EH (cell line): ENCODE measurements at places on chromosomes 6 and 20.
A peak's percentile ranks its signal among the peaks of the same experiment; 100 is the strongest.

DNA sequence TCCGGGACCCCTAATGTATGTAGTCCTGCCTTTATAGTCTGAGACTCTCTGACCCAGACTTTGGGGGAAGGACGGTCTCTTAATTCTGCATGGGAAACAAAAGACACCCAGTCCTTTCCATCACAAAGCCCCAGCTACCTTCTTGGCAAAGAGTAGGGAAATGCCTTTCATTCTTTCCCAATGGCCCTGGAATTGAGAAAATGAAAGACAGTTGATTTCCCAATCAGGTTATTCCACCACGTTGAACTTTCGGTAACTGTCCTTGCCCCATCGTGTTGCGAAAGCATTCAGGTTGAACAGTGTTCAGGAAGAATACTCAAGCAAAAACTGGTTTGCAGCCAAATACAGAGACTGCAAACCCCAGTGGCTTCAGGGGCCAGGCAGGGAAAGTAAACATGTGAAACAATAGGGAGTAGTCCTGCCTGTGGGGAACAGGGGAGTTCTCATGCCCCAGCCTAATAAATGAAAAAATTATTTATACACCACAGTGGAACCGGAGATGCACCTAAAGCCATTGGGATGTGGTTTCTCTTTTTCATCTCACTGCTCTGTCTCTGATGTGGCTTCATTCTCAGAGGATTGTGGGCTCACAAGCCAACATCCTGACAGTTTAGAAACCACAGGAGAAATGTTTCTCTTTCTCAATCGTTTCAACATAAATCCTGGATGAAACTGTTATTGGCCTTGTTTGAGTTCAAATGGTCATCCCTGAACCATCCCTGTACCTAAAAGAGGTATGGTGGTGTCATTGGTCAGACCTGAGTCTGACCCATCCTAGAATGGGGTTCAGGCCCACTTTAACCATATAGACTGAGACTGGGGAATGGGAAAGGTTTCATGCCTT, 44.2 kb upstream of the SLC9A8 start:
- DNase-seq, result peak; percentile 87

DNA sequence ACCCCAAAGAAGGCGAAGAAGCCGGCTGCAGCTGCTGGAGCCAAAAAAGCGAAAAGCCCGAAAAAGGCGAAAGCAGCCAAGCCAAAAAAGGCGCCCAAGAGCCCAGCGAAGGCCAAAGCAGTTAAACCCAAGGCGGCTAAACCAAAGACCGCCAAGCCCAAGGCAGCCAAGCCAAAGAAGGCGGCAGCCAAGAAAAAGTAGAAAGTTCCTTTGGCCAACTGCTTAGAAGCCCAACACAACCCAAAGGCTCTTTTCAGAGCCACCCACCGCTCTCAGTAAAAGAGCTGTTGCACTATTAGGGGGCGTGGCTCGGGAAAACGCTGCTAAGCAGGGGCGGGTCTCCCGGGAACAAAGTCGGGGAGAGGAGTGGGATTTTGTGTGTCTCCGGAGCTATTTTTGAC, 69.6 kb downstream of the HFE start:
- peak; percentile 63 for DNase-seq

DNA sequence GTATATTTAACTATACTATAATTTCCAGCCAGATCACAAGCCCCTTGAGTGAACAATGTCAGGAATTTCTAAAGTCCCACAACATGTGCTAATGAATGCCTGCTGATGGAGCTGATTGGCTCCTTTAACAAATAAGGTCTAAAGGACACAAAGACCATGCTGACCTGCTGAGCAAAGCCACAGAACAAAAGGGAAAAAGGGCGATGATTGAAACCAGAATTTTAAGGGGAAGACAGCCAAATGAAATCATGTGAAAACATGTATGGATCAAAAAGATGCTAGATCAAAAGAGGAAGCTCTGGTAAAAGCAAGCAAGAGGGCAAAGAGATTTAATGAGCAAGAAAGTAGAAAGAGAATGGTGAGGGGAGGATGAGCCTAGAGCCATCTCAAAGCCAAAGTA, 105.6 kb downstream of the DCDC2 start:
- DNase-seq, result no peak

DNA sequence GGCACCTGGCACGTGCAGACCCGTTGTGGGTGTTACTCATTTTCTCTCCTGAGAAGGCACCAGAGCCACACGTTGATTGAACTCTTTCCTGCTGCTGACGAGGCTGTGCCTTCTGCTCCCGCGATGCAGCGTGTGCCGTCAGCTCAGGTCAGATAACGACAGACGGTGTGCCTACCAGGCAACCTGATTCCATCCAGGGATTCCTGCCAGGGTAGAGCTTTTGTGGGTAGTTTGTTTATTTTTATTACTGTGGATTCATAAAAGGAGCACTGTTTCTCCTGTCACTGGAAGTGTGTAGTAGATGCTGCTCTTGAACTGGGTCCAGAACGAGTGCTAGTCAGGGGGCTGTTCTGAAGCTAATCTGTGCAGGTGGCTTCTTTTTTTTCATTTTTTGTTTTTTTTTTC, 20.7 kb downstream of the PRPF6 start:
- DNase-seq, result no peak

GRCh38 chr6:92297101-92297500, 1122.3 kb downstream of the EPHA7 start:
- no peak for DNase-seq

- DNase-seq, result no peak
Observed at GRCh38 chr6:33661106-33661838, 40.1 kb downstream of the ITPR3 start.

DNA sequence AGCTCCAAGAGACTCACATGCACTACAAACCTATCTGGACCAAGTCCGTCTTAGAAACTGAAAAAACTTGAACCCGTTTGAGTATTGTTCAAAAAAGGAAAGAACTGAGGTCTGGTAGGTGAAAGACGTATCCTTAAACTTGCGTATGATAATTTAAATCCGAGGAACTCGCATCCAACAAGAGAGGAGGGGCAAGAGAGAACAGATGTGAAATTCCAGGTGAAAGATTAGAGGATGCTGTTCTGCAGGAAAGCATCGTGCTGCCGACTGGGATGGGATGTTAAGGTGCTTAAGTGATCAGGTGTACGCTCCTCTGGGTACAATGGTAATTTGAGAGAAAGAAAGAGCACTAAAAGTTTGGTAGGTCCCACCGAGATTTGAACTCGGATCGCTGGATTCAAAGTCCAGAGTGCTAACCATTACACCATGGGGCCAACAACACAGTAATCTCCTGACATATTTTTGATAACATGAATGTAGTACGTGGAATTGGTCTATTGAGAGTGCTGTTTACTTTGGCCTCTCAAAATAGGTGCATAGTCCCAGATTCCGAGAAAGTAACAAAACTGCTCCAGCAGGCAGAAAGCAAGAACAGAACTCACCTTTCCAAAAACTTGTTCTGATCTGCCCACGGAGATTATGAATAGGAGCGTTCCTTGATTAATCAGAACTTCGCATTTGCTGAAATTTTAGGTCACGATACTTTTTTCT, 53.5 kb upstream of the BTN3A2 start:
- DNase-seq, result peak; percentile 73

DNA sequence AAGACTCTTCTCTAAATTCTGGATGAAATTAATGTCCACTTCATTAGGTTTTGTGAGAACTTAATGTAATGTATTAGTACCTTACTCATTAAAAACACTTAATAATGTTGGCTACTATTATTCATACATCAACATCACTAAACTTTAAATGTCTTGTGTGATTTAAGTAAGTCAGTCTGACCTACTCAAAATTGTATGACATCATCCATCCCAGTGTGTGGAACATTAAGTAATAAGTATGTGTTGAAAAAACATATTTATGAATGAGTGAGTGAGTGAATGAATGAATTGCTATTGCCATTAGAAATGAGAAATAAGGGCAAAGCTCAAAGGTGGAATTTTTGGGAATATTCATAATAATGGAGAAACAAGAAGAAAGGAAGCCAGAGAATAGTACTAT, 285.8 kb downstream of the HTR1B start:
- DNase-seq, result no peak

GRCh38 chr6:128158496-128158895, 257.6 kb upstream of the THEMIS start:
- DNase-seq, result peak; percentile 58

- DNase-seq, result no peak
Observed at GRCh38 chr6:7953753-7954152, 43.2 kb upstream of the TXNDC5 start.

- peak; percentile 35 for DNase-seq
Observed at GRCh38 chr6:129029778-129030177, 146.8 kb downstream of the LAMA2 start.

DNA sequence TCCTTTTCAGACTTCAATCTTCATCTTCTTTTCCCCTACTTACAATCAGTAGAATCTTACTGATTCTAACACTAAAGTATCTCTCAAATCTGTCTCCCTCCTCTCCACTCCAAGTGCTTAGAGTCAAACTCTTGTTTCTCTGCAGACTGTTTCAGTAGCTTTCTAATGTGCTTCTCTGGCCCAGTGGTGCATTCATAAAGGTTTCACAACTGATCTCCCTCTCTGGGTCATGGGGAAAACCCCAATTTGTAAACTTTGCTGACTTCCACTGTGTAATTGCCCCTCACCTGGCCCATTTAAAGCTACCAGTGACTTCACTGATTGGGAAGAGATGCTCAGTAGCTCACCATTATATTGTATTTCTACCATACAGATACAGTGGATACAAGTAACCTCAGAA, 183.6 kb downstream of the FAXC start:
- no peak for DNase-seq

GRCh38 chr6:140459209-140459608, 1084.8 kb upstream of the CITED2 start:
- no peak for DNase-seq

GRCh38 chr6:125834348-125834747, 43.6 kb downstream of the NCOA7 start:
- no peak for DNase-seq

- no peak for DNase-seq
Observed at GRCh38 chr6:147262946-147263345, 58.7 kb downstream of the STXBP5 start.

GRCh38 chr6:82144007-82144851, 103.3 kb downstream of the IBTK start:
- peak; percentile 98 for DNase-seq

DNA sequence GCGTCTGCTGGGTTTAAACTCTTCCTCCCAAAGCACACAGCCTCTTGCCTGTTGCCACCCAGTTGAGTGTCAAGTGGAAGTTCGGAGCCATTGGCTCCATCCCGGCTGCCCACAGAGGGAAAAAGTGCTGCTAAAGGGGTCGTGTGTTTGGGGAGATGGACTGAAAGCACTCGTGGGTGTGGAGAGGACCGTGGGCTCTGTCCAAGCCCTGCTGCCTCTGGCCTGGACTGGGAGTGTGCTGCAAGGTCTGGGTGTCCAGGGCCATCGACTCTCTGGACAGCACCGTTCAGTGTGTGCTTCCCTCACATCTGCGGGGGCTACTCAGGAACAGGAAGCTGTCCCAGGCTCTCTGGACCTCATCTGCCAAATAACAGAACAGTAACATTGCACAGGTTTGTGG, 269.3 kb downstream of the DLL1 start:
- DNase-seq, result no peak

- DNase-seq, result peak; percentile 27
Observed at GRCh38 chr6:84798257-84798656, 33.9 kb upstream of the TBX18 start.

DNA sequence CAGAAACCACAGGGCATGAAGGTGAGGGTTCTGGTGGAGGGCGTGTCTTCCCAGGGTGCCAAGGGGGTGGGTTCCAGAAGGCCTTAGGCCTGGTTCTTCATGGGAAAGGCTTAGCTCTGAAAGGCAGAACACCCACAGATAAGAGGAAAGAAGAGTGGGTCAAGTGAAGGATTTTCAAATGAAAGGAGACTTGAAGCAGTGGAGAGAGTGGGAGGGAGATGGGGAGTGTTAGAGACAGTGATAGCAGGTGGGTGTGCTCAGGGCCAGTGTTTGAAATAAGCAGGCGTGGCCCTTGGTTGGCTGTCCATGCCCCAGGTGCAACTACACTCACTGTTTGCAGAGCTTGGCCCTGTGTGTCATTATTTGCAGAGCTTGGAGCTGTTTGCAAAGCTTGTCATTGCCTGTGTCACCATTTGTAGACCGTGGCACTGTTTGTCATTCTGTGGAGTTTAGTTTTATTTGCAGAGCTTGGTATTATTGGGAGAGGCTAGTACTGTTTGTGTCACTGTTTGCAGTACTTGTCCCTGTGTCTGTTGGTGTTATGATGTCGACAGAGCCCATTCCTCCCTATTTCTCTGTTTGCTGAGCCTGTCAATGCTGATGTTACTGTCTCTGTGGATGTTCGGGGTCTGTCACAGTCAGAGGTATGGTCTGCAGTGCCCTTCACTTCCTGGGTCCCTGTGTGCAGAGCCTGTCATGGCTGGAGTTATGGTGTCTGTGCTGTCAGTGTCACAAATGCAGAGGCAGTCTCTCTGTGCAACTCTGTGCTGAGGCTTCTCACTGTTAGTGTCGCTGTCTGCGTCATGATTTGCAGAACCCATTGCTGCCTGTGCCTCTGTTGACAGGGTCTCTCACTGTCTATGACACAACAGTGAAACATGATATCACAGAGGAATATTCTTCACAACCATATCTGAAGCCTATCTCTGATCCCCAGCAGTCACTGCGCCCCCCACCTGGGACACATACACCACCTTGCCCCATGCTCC, 127.7 kb upstream of the LRFN2 start:
- DNase-seq, result no peak

DNA sequence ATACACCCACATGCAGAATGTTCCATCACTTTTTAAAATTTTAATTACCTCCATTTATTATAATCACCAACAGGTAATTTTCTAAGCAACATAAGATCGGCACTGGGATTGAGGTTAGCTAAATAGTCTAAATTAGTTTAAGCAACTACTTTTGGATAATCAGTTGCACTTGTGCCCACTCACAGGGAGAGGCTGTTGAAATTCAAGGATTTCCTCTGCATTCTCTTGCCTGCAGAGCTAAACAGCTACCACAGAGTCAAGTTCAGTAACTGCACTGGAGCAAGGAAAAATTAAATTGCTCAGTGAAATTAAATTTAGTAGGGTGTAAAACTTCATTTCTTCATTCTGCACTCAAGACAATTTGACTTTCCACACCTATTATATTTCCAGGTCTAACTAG, 120.7 kb upstream of the CCDC28A start:
- no peak for DNase-seq

- no peak for DNase-seq
Observed at GRCh38 chr6:139030228-139030963, 1.9 kb downstream of the ABRACL start.

- DNase-seq, result no peak
Observed at GRCh38 chr20:14117768-14118167, 122.5 kb downstream of the MACROD2 start.

- DNase-seq, result no peak
Observed at GRCh38 chr6:72524011-72524645, 97.7 kb upstream of the KCNQ5 start.

GRCh38 chr6:24951811-24952299, 16.1 kb upstream of the RIPOR2 start:
- DNase-seq, result no peak

- no peak for DNase-seq
Observed at GRCh38 chr6:4879741-4880275, 103.6 kb downstream of the CDYL start.

- no peak for DNase-seq
Observed at GRCh38 chr6:136341367-136341766, 51.7 kb upstream of the BCLAF1 start.
